ENCODE measurements at places on chromosomes 6 and 20.

DNA sequence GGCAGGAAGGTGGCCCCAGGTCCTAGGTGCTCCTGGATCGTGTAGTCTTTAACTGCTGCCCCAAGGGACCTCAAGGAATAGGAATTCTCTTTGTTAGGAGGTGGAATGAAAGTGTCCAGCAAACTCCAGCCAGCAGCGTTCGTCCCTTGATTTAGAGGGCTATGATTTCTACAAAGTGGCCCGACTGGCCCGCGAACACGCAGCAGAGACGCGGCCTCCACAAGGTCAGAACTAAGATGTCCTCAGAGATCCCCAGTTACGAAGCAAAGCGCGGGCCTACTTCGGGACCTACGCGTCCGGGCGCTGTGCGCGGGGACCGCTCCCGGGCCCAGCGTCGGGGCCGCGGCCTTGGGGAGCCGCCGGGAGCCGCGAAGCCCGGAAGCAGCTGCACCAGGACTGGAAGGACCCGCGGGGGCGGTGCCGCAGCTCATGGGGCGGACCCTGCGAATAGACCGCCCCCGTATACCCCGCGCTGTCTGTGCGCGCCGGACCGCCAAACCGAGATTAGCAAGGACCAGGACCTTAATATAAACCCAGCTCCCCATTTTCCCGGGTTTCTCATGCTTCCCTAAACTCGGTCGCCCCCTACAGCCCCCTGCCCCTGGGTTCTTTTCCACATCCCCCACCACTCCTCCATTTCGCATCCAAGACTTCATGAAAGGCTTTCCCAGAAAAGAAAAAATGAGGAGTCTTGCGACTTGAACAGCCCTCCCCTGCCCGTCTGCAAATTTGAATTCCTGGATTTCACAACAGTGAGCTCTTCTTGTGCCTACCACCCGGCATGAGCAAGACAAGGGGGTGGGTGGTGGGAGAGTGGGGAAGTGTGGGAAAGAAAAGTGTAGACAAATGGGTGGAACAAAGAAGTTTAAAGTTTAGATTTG lies at the start of gene C6orf47:
C6orf47 (minus strand) TSS at position 398 of the 881 bp plus-strand sequence. CDS start 831 bp downstream, outside the sequence.
- DNase-seq, result no peak

GRCh38 chr6:93858213-93858612 lies 438.9 kb upstream of the EPHA7 start:
- DNase-seq, result no peak

DNA sequence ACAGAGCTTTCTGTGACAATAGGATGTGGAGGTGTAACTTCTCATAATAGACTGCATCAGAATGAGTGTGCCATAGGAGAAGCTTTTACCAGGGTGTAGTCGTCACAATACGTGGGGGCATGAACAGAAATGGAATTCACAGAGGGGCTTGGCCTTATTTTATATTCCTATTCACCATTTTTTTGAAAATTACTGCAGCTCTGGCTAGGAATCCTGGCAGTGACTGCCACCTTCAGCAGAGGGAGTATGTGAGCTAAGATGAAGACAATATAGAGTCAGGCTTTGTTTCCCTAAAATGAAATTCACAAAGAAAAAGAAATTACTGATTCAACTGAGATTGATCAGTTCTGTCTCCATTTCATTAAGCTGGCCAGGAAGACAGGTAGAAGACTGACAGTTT lies 13.9 kb downstream of the TOMM6 start:
- DNase-seq, result no peak

DNA sequence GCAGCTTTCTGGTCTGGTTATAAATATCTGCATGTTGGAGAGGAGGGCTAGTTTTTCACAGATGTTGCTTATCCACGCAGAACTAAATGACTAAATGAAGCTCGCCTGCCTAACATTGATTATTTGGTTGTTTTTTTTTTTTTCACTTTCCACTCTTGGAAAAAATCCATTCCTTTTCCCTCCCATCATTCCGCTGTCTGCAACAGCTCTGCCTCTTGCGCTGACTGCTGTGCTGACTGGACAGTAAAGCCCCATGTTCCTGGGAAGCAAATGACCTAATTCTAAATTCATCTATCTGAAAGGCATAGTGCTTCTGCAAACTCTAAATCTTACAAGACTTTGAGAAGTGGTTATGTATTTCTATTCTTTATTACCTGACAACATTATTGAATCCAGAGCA lies 255.5 kb upstream of the PLN start:
- no peak for DNase-seq

DNA sequence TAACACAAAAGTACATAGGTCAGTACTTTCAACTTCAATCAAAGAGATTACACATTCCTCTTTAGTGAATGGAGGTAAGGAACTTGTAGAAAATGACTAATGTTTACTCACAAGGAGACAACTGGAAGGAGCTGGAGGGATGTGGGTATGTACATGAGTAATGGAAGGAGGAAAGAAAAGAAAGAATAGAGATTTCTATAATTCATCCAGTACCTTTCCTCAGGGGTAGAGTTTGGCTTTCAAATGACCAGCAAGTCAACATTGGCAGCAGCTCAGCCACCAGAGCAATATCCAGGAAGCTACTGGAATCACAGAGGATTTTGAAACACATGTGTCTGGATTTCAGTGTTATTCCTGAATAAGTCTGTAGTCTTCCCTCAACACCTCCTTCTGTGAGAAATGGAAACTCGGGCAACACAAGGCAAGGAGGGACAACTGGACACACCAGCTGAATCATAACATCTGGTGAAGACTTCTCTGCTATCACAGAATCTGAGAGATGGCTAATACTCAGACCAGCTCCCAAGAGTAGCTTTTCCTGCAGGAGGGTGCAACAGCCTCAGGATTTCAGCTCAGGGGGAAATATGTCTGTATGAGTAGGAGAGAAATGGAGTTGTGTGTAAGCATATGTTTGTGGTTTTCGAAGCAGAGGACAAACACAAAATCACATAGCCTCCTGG lies 98.8 kb downstream of the HAO1 start:
- DNase-seq, result peak; percentile 6

DNA sequence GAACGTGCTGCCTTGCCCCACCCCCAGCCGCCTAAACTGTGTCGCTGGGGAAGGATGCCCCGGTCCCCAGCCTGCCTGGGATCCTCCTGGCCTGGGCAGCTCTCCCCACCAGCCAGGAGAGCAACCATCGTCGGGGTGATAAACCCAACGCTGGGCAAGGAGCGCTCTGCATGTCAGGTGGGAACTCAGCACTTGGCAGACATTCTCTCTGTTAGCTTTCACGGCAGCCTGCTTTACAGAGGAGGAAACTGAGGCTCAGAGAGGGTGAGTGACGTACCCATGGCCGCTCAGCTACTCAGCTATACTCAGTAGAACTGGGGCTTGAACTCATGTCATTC lies 37.9 kb downstream of the RBM38 start:
- DNase-seq, result no peak

DNA sequence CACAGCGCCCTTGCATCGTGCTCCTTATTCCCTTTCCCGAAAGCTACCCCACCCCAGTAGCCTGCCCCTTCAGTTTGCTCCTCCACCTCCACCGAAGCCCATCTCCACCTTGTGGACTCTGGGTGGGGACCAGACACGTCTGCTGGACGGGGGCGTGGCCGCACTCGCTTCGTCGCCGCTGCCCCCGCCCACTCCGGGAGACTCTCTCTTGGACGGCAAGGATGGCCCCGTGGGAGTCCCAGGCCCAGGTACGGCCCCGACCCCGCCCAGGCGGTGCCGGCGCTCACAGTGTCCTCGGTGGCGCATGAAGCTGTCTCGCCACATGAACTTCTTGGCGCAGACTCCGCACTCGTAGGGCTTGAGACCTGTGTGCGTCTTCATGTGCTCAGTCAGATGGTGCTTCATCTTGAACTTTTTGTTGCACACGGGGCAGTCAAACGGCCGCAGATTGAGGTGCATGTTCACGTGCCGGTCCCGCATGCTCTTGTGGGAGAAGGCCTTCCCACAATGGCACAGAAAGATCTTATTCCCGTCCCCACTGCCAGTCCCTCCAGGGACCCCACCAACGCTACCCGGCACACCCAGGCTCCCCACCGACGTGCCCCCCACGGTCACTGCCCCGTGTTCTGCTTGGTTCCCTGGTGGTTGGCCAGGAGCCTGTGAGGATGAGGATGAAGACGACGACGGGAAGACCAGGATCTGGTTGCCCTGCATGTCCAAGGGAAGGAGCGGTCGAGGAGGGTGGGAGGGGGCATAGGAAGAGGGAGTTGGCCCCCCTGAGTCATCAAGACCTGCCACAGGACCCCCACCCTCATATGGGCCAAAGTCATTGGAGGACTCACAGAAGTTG lies 1.3 kb upstream of the TAPBP start:
- no peak for DNase-seq

- DNase-seq, result no peak
These were observed 53.5 kb upstream of the LRFN2 start for GRCh38 chr6:40640599-40641227.

GRCh38 chr6:47701363-47701762 lies 3.0 kb downstream of the ADGRF4 start:
- DNase-seq, result no peak

DNA sequence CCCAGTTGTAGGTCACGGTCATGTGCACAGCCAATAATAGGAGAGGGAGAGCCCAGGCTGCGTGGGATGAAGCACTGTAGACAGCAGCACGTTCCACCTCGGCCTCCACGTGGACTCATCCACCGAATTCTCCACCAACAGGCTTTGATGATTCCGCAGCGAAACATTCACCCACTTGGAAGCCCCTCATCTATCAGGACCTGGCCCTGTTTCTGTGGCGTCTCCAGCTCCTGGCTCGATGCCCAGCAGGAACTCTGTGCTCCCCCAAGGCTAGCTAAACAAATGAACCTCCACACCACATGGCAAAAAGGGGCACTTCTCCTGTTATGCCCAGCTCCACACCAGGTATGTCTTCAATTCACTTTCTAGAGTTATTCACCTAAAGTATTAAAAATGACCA lies 237.9 kb upstream of the PDE10A start:
- DNase-seq, result no peak

GRCh38 chr6:10081075-10081474 lies 333.8 kb downstream of the TFAP2A start:
- DNase-seq, result no peak

GRCh38 chr6:37548067-37548674 lies 48.5 kb upstream of the CCDC167 start:
- no peak for DNase-seq

- no peak for DNase-seq
These were observed 511.8 kb downstream of the LMBRD1 start for GRCh38 chr6:69285054-69285453.

DNA sequence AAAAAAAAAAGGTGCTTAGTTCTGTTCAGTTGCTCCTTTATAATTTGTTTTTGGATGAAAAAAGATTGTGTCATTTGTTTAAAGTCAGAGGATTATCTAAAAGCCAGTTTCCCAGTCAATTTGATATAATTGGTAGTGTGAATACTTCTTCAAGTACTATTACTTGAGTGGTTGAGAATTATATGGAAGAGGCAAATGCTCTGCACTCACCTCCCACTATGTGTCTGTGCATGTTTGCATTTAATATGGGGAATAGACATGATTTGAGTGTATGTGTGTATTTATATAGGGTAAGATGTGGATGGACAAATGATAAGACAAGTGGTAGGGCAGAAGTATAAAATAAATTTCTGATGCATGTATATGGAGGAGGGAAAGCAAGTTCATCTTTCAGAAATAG lies 15.8 kb downstream of the GJA1 start:
- no peak for DNase-seq

DNA sequence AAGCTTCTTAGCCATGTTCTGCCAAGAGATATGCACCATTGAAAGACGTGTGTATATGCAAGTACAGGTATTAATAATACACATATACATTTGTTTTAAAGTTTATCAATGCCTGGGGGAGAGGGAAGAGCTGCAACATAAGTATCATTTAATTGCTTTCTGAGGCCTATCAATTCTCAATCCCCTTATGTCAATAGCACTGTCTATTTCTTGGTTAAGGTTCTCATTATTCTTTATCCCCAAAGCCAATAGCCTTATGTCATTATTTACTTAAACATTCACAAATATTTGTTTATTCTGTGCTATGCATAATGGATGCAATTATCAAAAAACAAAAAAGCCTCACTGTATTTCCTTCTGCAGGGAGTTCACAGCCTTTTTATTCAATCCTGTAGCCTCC lies 350.3 kb upstream of the KCNQ5 start:
- no peak for DNase-seq

Data from fibroblast of skin of left quadriceps (primary cell).